ENCODE measurements at places on chromosomes 2 and 18. TPM values are rescaled to one million over a fixed set of nuclear protein-coding genes. Genes with fewer than 3 reads are reported as not detected.

- no peak for DNase-seq
Observed at GRCh38 chr2:72955228-72956049, 38.1 kb downstream of the EMX1 start.

CYRIA gene
- 1.2 TPM for total RNA-seq

DNA sequence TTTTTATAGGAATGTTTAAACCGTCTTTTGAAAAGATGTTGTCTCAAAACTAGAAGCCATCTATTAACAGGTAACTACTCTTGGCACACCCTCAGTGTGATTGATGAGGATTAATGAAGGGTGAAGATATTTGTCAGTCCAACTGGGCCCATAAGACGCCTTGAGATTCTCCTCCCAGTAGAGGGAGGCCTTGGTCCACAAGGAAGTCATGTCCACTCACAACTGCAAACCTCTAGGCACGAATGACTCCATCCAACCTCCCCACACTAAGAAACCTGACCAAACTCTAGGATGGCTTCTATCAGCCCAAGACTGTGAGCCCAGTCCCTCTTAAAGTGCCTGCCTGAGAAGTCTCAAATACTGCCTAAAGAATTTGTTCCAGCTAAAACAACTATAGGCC lies 19.2 kb upstream of the GRP start:
- DNase-seq, result no peak

XRCC5 gene
- 643 TPM for total RNA-seq

- no peak for DNase-seq
Observed at GRCh38 chr2:213251618-213252017, 32.6 kb upstream of the SPAG16 start.

DNA sequence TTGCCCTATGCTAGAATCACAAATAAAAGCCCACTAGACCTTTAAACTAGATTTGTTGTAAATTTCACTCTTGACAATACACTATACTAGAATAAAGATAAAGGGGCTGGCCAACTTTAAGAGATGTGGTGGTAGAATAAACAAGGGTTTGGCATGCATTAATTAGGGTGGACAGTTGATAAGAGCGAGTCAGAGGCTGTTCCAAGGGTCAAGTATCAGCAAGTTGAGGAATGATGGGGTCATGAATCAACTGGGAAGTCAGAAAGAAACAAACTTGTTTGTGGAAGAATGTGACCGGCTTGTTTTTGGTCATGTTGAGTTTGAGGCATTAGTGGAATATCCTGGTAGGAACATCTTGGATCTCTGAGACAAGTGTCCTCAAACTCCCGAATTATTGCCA lies 398.3 kb upstream of the TNP1 start:
- DNase-seq, result no peak

DNA sequence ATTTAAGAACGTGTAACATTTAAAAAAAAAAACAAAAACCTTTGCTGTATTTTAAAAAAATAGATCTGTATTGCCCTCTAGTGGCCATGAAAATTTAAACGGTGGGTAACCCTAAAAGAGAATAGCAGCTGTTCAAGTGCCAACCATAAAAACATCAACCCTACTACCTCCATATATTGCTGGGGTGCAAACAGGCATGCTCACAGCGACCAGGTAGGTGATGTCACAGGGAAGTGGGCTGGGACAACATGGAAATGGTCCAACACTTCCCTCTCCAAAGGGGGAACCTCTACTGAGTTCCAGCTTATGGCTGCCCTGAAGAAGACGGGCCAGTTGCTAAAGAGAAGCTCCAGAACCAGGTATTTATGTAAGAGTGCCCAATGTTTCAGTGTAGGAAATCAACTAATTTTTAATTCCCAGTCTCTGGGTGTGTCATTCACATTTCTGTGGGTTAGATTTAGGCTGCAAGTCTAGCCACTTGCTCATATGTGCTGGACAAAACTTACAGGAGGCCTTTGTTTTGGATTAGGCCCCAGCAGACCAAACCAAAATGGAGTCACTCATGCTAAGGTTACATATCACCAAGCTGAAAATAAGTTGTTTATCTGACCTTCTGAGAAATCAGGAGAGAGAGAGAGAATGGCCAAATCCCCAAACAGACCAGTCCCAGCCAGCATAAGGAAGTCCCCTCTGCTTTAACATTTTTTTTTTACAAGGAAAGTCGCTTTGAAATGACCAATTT lies 54.5 kb downstream of the SKA1 start:
- DNase-seq, result no peak

DNA sequence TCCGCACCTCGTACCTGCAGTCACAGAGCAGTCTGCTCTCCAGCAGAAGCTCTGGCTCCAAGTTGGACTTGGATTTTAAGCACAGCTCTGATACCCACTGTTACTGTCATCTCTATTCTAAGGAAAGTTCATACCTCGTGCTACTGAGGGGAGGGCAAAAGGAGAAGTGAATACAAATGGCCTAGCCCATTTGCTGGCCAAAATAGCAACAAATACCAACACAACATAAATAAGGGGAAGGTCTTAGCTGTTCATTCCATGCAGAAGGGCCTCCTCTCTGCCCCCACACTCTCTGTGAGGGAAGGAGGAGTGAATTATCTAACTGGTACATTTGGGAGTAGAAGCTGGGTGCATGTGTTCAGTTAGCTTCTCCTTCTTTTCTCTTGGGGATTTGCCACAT lies 739.4 kb upstream of the RAB6C start:
- DNase-seq, result no peak

GTF2A1L gene
- not detected for total RNA-seq

GRCh38 chr18:77763530-77764145 lies 514.0 kb downstream of the GALR1 start:
- no peak for DNase-seq

GRCh38 chr18:45557779-45558178 lies 57.5 kb upstream of the SLC14A2 start:
- no peak for DNase-seq
